ENCODE measurements at places on chromosomes 1 and 21.

DNA sequence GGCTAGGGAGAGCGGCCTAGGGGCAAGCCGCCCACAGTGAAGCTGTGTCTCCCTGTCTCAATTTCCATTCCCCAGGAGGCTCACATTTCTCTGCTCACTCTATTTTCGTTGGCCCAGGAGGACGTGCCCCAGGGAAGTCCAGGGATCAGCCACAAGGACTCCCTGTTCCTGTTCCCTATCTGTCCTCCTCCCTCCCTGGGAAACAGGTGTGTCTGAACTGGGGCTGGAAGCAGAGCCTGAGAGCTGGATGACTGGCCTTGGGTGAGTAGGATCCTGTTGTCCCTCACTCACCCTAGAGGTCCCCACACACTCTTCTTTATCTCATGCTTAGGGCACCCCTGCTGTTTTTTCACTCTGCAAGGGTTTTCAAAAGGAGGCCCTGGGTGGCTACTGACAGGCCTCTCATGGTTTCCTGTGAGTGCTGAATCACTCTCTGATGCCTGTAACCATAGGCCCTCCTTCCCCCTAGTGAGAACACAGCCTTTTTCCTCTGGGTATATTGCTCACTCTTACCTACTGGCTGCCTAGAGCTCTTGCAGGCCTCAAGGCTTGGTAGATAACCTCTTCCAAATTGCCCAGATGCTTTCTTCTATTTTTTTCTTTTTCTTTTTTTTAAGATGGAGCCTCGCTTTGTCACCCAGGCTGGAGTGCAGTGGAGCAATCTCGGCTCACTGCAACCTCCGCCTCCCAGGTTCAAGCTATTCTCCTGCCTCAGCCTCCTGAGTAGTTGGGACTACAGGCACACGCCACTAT is 3.3 kb upstream of the UTP11 start:
- no peak for DNase-seq

DNA sequence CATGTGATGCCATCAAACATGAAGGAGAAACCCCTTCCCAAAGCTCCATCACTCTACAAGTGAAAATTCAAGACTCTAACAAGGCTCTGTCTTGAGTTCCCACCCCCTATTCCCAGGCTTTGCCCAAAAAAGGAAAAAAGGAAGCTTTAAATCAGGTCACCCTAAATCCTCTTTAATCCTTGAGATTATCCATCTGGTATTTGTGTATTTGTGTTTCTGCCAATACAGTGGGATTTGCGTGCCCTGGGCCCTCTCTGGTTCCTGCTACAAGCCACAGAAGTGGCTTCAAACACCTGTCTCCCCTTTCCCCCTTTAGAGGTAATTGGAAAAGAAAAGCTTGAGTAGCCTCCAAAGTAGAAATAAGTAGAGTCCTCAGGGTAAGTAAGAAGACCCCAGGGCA is 120.4 kb downstream of the EDEM3 start:
- DNase-seq, result peak; percentile 19

GRCh38 chr1:27872802-27873551 is 633 bp downstream of the THEMIS2 start:
- DNase-seq, result no peak

- no peak for DNase-seq
Measured at GRCh38 chr1:53461323-53462044, 2.3 kb downstream of the DMRTB1 start.

DNA sequence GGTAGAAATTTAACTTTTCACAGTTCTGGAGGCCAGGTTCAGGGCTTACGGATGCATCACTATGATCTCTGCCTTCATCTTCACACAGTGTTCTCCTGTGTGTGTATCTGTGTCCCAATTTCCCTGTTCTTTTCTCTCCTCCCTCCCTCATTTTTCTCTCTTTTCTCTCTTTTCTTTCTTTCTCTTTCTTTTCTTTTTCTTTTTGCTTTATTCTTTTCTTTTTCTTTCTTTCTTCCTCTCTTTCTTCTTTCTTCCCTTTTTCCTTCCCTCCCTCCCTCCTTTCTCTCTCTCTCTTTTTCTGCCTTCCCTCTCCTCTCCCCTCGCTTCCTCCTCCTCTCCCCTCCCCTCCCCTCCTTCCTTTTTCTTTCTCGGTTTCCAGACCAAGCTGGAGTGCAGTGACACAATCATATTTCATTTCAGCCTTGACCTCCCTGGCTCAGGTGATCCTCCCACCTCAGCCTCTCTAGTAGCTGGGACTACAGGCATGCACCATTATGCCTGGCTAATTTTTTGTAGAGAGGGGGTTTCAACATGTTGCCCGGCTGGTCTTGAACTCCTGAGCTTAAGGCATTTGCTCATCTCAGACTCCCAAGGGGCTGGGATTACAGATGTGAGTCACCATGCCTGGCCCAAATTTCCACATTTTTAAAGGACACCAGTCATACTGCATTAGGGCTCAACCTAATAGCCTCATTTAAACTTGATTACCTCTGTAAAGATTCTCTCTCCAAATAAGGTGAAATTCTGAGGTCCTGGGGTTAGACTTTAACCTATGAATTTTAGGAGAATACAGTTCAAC is 115.9 kb downstream of the HUNK start:
- no peak for DNase-seq

- no peak for DNase-seq
Measured at GRCh38 chr1:230005040-230005439, 62.0 kb upstream of the GALNT2 start.

- DNase-seq, result no peak
Measured at GRCh38 chr1:114023377-114023776, 44.1 kb downstream of the OLFML3 start.

DNA sequence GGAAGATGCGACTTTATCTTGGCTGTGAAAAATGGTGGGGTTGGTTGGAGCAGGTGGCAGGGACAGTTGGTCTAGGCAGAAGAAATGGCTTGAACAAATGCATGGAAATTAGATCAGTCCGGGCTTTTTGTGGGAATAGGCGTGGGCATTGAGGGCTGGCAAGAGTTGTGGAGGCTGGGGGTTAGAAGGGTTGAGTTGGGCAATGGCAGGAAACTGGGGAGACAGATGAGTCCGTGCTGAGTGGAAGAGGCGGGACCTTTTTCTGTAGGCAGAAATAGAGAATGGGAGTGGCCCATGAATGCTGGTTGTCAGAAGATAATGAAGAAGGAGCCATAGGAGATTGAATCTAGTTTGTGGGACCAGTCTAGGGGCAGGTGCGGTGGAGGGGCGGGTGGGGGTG is 6.9 kb downstream of the PDPN start:
- DNase-seq, result no peak

GRCh38 chr1:19643602-19644394 is at the start of gene NBL1:
Gene NBL1, plus strand, starts transcription at chr1:19644311. Its CDS starts 10,720 bp downstream, at chr1:19655031.
- no peak for DNase-seq

DNA sequence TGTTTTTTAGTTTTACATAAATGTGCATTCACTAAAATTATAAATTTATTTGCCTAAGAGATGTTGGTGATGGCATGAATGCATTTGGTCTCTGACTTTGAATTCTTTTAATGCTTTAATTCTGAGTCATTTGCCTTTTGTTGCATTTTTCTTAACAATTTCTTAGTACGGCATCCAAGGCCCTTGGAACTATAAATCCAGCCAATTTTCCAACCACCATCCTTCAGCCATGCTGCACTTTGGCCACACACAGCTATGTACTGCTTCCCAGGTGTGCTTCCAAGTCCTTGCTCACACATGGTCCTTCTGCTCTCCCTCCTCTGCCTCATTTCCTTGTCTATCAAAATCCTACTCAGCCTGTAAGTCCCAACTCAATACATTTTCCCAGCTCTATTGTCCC is 161.0 kb downstream of the DHRS3 start:
- no peak for DNase-seq

DNA sequence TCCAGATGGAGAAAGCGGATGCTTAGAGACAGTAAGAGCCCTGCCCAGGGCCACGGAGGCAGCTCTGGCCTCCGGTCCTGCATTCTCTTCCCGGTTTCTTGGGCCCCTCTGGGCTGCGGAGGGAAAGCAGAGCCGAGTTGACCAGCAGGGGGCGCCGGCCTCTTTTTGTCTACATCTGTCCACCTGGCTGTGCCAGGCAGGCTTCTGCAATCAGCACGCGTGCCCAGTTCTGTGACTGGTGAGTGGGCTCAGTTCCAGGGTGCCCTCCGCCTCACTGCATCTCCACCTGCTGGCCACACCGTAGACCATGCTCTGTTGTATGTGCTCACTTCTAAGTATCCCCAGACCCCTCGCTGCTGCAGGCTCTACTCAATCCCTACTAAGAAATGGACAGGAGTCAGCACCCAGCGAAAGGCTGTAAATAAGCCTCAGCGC is 6.7 kb upstream of the HUNK start:
- peak; percentile 89 for DNase-seq

- DNase-seq, result no peak
Measured at GRCh38 chr1:21816602-21817302, 4.7 kb downstream of the LDLRAD2 start.

GRCh38 chr1:47191940-47192457 is 2.2 kb upstream of the PDZK1IP1 start:
- no peak for DNase-seq

All from G401 (cell line).